Activated B cell treated with CpG ODN at 0.5 μM for 24 hours (primary cell): ENCODE measurements at places on chromosomes 11 and 22. TPM values are rescaled to one million over a fixed set of nuclear protein-coding genes. Genes with fewer than 3 reads are reported as not detected.

Gene GAL3ST1
- total RNA-seq, result 0.27 TPM in 1 of 2 replicates, not detected in the other

DNA sequence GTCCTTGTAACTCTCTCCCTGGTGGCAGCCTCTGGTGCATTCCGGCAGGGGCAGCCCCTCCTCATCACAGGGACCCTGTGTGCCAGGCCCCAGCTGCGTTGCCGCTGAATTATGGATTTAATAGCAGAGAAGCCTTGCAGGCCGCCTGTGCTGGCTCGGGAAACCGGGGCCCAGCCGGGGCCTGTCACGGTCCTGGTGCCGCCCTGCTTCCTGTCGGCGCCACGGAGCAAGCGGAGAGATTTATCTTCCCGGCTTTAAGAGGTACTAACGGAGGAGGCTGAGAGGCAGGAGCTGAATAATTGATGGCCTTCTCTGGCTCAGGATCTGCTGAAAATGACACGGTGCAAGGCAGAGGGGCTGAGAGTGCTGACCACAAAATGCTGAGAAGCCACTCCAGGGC lies 54.0 kb upstream of the CCDC188 start:
- H3K36me3 ChIP-seq, result no peaks in the 10 kb centered on the region
- no peak overlapping the region for H3K27ac ChIP-seq
- H3K27me3 ChIP-seq, result peaks cover 5% of the 10 kb centered on the region
- DNase-seq, result no peak
- H3K4me1 ChIP-seq, result peaks cover 23% of the 10 kb centered on the region

- H3K36me3 ChIP-seq, result no peaks in the 10 kb centered on the region
- no peak overlapping the region for H3K27ac ChIP-seq
- no peak for DNase-seq
- H3K4me3 ChIP-seq, result no peak overlapping the region
- peaks cover 20% of the 10 kb centered on the region for H3K27me3 ChIP-seq
- peaks cover 35% of the 10 kb centered on the region for H3K4me1 ChIP-seq
Observed at GRCh38 chr11:10996678-10997077, 138.8 kb upstream of the ZBED5 start.

- no peak for DNase-seq
- H3K4me1 ChIP-seq, result no peaks in the 10 kb centered on the region
- peaks cover 5% of the 10 kb centered on the region for H3K27me3 ChIP-seq
- no peaks in the 10 kb centered on the region for H3K36me3 ChIP-seq
- no peak overlapping the region for H3K27ac ChIP-seq
- H3K4me3 ChIP-seq, result no peak overlapping the region
Observed at GRCh38 chr11:119567688-119568582, 145.0 kb upstream of the THY1 start.

Gene RHOD
- 0.32 TPM in 1 of 2 replicates, not detected in the other for total RNA-seq

DNA sequence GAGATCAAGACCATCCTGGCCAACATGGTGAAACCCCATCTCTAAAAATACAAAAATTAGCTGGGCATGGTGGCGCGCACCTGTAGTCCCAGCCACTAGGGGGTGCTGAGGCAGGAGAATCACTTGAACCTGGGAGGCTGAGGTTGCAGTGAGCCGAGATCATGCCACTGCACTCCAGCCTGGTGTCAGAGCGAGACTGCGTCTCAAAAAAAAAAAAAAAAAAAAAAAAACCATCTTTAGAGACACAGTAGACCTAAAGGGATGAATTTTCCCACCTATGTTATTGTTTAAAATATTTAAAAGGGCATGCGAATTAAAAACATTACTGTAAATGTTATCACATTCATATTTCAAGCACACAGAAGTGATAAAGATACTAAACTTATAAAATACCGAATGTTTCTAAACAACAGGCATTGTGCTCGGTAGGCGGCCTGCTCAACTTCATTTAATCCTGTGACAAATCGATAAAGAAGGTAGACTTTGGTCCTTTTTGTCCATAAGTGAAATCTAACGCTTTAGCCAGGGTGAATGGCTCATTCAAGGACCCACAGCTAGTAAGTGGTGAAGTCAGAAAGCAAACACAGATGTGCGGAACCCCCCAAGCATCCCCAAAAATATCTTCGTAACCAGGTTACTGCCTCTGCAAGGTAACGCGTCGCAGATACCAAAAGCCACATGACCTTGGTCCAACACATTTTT lies 16.1 kb downstream of the NCAPD3 start:
- no peaks in the 10 kb centered on the region for H3K4me1 ChIP-seq
- H3K4me3 ChIP-seq, result no peak overlapping the region
- H3K27ac ChIP-seq, result no peak overlapping the region
- peaks cover 73% of the 10 kb centered on the region for H3K36me3 ChIP-seq
- DNase-seq, result peak; percentile 40

GRCh38 chr22:17260950-17261349 lies 41.7 kb upstream of the ADA2 start:
- H3K27me3 ChIP-seq, result no peaks in the 10 kb centered on the region
- no peaks in the 10 kb centered on the region for H3K36me3 ChIP-seq
- no peak overlapping the region for H3K27ac ChIP-seq
- peaks cover 30% of the 10 kb centered on the region for H3K4me1 ChIP-seq
